Stomach (tissue), 19 donors: ENCODE measurements at places on chromosomes 6 and 20. TPM values are rescaled to one million over a fixed set of nuclear protein-coding genes. Genes with fewer than 3 reads are reported as not detected.

ILRUN gene
- 27.4 TPM for total RNA-seq

DNA sequence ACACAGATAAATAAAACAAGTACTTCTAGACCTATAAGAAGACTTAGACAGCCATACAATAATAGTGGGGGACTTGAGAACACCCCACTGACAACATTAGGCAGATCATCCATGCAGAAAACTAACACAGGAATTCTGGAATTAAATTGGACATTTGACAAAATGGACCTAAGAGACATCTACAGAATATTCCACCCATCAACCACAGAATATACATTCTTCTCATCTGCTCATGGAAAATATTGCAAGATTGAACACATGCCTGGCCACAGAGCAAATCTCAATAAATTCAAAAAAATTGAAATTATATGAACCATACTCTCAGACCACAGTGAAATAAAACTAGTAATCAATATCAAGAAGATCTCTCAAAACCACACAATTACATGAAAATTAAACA lies 44.3 kb upstream of the KIAA1586 start:
- no peak for DNase-seq

DDO gene
- 4.1 TPM for total RNA-seq

DNA sequence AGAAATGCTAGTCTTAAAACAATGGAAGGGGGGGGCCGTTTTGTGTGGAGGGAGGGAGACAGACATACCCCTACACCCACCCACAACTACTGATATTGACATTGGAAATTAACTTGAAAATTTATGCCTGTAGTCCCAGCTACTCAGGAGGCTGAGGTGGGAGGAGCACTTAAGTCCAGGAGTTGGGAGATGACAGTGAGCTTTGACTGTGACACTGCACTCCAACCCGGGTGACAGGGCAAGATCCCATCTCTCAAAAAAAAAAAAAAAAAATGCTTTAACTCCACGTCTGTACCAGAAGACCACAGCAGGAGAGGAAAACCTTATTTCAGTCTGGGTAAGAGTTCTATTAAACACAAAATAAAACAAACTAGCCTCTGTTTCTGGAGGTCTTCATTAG lies 2.2 kb downstream of the TBC1D20 start:
- no peak for DNase-seq

MYO6 gene
- 14.6 TPM for total RNA-seq

GRM1 gene
- total RNA-seq = not detected

DNA sequence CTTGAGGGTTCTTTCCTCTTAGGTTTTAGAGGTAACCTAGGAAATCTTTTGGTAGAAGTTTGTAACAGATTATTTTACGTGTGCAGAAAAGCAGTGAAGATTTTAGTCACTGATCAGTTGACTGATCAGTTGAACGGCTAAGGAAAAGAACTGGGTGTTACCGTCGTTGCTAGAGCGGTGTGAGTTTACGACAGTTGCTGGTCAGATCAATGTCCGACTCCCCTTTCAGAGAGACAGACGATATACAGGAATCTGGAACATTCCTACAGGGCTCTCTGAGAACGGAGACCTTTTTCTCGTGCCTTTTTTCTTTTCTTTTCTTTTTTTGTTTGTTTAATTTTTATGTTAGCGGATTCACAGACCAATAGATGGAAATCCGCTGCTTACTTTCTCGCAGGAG lies 132.1 kb upstream of the ZNF184 start:
- DNase-seq = no peak

DNA sequence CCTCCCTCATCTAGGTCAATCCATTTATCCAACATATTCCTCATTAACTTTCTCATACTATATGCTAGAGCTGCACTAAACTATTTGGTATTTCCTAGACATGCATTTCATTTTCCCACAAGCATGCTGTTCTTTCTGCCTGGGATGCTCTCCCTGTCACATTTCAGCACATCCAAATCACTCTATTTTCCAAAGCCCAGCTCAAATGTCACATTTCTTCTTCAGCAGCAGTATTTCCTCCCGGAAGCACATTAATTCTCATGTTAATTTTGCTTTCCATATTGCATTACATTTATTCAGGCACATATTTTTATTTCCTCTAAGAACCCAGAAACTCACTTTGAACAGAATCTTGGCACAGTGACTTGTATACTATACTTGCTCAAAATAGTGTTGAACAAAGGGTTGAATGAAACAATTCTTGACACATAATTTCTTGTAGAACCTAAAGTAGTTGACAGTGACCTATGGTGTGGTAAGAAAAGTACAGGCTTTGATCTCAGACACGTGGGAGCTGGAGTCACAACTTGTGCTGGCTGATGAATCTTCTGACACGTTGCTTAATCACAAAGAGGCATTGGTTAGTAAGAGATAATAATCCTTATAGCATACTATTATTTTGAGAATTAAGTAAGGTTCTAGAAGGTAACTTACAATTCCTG lies 30.8 kb upstream of the CD2AP start:
- DNase-seq = no peak

DNA sequence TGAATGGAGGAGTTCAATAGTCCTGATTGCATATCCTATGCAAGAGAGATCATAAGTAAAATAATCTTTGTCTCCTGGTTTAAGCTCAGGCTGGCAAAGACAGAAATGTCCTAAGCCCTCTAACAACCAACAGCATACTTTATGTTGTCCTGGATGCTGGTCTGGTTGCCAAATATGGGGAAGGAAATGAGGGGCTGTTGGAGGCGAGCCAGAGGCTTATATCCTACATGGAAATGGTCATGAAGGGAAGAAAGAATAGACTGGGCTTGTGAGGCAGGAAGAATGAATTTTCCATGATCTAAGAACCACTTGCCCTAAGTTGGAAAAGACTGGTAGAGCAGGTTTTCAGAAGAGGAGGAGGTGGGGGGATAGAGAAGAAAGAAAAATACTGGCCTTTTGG lies 237.1 kb downstream of the SMOC2 start:
- peak; percentile 57 for DNase-seq

GRCh38 chr6:114063956-114064355 lies 93.0 kb upstream of the HDAC2 start:
- no peak for DNase-seq

DNA sequence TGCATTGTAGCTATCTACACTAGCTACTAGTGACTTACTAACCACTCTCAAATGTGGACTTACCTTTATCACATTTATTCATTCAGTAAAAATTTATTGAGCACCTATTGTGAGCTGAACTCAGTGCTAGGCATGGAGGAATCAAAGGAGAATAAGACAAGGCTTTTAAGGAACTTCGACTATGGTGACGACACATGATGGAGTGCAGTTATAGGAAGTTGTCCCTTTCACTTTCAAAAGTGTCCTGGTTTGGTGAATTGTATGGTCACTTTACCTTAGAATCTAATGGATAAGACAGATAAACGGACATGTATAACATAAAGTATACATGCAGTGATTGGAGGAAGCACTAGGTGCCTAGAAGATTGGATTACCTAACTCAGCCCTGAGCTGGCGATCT lies 4.3 kb downstream of the AKAP7 start:
- no peak for DNase-seq

- DNase-seq = no peak
Measured at GRCh38 chr6:126461045-126461444, 121.1 kb downstream of the CENPW start.

GRCh38 chr20:63011798-63012197 lies 5.0 kb upstream of the BHLHE23 start:
- DNase-seq = no peak

DNA sequence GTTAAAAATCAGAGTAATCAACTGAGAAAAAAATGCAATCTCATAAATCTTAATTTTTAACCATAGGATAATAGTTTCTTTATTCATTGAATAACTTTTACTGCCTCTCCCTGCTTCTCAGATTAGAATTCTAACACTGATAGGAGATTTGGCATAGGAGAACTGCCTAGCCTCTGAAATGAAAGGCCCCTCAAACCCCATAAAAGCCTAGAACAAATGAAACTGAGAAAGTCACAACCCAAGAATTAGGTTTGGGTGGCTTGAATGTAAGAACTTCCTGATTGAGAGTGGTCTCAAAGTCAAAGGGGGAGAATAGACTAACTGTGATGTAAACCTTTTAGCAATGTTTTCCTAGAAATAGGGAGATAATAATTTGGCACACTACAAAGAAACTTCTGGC lies 52.2 kb downstream of the SAMD5 start:
- no peak for DNase-seq

- DNase-seq = no peak
Measured at GRCh38 chr6:112321941-112322424, 25.1 kb upstream of the RFPL4B start.

HLA-F gene
- total RNA-seq = 85.2 TPM

- no peak for DNase-seq
Measured at GRCh38 chr20:54431156-54431944, 44.0 kb upstream of the DOK5 start.

GRCh38 chr6:110664933-110665332 lies 150.3 kb downstream of the CDK19 start:
- DNase-seq = peak; percentile 45

DNA sequence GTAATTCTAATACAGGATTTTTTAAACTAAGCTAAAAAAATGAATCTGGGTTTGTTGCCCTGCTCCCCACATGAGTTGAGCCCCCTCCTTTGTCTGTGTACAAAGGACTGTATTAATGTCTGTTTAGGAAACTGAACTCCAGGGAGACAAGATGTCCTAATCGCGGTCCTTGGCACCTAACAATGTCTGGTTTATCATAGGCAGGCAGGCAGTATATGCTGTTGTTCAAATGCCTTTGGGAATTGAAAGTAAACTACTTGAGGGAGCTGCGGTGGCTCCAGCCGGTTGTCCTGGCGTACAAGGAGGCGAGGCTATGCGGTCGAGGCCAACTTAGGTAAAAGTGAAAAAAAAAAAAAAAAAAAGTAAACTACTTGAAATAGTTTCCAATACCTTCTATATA lies 98.5 kb downstream of the TULP4 start:
- no peak for DNase-seq

RAET1G gene
- total RNA-seq = 0.89 TPM

- peak; percentile 44 for DNase-seq
Measured at GRCh38 chr6:39273406-39273821, 40.8 kb downstream of the KCNK17 start.

LKAAEAR1 gene
- not detected for total RNA-seq

DNA sequence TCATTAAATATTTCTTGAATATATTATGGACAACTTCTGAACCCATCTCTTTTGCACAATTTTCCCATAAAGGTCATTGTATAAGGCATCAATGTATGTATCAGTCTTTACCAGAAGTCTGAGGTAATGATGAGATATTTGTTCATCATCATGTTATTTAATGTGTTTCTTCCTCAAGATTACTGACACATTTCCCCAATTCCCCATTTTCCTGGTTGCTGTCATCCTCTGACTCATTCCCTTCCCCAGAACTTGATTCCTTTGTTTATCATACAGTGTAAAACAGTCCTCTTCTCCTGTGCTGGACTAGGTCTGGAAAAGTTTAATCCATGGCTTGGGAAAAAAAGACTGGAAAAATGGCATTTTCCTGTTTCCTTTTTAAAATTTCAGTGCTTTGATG lies 107.9 kb upstream of the FLRT3 start:
- DNase-seq = no peak

GRCh38 chr20:46682063-46682821 lies 7.0 kb downstream of the TP53RK start:
- DNase-seq = no peak

GRCh38 chr6:24743944-24744335 lies 25.0 kb upstream of the C6orf62 start:
- DNase-seq = no peak
